ENCODE measurements at places on chromosomes 4 and X.

DNA sequence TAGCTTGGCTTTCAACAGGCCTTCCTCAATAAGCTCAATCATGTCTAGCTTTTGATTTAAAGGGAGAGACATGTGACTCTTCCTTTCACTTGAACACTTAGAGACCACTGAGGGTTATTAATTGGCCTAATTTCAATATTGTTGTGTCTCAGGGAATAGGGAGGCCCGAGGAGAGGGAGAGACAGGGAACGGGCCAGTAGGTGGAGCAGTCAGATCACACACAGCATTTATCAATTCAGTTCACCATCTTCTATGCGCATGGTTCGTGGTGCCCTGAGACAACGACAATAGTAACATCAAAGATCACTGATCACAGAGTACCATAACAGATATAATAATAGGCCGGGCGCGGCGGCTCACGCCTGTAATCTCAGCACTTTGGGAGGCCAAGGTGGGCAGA is 17.8 kb downstream of the ZNF81 start:
- DNase-seq = peak; percentile 40

GRCh38 chr4:102439236-102439614 is 61.9 kb upstream of the NFKB1 start:
- no peak for DNase-seq

DNA sequence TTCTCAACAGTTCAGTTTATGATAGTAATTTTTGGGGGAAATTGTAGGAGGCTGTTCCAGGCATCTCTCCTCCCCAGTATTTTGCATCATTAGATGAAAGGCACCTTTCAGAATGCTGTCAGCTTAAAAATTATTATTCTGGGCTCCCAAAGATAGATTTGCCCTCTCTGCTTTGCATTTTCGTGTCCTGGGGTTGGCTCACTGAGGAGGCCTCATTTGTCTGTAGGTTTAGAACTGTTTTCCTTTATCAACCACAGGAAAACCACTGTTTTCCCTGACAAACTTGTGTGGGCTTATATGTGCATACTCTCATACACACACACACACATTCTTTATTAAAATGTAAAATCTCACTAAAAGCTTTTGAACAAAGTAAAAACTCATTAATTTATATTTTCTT is 197.2 kb upstream of the VCX3A start:
- no peak for DNase-seq

- DNase-seq = no peak
These were observed 8.1 kb downstream of the MBNL3 start for GRCh38 chrX:132480581-132481203.

Data from head of caudate nucleus (tissue), 42 donors.